NCI-H345 (cell line): ENCODE measurements at places on chromosomes 5 and 9.

DNA sequence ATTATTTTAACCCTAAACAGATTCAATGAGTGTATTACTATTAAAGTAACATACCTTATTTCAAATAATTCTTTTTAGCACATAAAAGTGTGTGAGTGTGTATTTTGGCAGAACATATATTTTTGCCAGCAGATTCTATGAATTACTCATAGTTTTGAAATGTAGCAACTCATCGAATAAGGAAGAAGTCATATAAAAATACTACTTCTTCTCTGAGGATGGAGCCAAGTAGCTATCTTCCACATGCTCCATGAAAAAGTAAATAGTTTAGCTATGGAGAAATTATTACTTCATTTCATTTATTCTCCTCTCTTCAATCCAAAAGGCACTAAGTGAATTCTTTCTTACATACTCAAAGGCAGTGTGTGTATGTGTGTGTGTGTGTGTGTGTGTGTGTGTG, 1090.4 kb upstream of the CDH6 start:
- DNase-seq: no peak

- DNase-seq: peak; percentile 48
Measured at GRCh38 chr5:80569961-80570786, at the start of gene ANKRD34B. ANKRD34B (minus strand) TSS chr5:80570280; CDS start chr5:80560019, 10,261 bp downstream.

GRCh38 chr5:107778647-107779046, 107.9 kb upstream of the EFNA5 start:
- DNase-seq: no peak

DNA sequence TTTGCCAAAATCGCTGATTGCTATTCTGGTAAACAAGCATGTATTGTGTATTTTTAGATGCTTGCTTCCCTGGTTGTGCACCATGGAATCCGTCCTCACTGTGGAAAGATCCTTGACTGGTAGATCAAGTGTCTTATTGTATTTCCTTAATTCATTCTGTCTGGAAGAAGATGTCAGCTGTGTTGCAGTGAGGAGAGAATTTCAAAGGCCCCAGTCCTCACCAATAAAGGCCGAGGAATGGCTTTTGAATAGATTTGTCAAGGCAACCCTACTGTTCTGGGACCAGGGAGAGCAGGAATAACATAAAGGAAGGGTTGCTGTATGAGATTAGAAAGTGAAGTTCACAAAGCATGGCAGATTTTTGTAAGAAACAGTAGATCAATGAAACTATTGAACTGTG, 36.2 kb upstream of the POU5F2 start:
- no peak for DNase-seq

GRCh38 chr5:65663804-65664521, 39.1 kb downstream of the SHLD3 start:
- DNase-seq: no peak

DNA sequence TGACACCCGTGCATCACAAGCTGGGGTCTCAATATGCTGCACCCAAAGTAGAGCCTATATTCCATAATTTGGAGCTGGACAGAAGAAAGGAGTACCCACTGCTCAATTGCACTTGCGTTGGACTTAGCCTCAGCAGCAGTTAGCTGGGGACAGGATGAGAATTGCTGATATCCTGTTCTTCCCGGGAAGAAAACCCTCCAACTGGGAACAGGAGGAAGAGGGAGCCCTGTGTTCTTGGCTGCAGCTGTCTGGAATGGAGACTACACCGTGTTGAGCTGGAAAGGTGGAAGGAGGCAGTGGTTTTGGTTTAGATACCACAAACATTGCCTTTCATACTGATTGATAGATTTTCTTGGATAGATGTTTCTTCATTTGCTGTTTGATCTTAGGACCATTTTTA, 24.6 kb downstream of the CNTLN start:
- DNase-seq: no peak

DNA sequence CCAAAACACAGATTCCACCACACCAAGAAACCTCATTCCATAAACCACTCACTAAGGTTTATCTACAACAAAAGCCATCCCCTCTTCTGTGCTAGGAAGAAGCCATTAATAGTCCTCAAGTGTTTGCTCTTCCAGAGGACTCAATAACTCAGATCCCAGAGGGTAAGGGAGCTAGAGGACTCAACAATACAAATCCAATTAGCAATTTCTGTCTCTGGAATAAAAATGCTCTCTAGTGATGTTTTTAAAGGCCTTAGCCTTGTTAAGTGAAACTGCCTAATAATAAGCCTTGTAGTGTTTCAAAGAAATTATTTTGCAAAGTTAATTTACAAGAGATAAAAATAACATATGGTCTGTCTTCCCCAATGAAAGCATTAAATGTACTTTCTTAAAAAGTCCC, 942.4 kb downstream of the CDH12 start:
- DNase-seq: no peak

DNA sequence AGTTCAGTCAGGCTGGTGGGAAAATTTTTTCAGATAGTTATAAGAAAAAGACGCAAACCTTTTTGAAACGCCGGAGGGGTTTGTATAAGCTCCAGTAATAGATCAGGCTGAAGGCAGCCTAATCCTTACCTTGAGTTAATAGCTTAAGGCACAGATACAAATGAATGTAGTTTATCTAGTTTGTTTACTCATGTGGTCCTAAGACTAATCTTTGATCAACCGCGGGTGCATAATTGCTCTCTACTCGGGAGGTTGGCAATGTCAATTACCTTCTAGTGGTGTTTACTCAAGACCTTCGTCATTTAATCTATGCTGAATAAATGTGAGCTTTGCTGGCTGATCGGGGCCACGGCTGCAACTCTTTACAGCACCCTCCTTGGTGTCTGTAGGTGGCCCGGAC, 665 bp upstream of the INSL4 start:
- peak; percentile 9 for DNase-seq

DNA sequence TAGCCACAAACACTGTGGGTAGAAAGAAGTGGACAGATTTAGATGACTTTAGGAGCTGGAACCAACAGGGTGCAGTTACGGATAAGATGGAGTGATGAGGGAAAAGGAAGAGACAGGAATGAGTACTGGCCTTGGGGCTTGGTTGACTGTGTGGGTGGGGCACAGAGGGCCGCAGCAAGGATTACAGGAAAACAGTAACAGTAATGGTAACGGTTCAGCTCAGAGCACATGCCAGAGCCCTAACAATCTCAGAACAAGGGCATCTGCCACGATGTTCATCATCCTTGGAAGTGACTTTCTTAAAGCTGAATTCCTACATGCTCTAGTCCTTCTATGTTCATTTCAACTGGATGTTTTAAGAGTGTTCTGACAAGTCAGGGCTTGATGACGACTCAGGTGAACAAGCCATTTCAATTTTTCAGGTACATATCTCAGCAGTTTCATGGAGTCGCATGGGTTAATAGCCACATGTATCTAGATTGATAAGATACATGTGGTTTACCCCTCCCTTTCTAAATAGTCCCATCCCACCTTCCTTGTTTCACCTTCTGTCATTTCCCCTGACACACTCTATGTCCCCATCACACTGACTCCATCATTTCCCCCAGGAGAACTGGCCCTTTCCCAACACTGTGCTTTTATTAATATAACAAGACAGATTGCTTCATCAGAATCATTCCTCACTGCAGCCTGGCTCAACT, 65.0 kb downstream of the CEMIP2 start:
- DNase-seq: no peak

- DNase-seq: peak; percentile 32
Measured at GRCh38 chr9:83449983-83450382, 88.2 kb downstream of the FRMD3 start.

DNA sequence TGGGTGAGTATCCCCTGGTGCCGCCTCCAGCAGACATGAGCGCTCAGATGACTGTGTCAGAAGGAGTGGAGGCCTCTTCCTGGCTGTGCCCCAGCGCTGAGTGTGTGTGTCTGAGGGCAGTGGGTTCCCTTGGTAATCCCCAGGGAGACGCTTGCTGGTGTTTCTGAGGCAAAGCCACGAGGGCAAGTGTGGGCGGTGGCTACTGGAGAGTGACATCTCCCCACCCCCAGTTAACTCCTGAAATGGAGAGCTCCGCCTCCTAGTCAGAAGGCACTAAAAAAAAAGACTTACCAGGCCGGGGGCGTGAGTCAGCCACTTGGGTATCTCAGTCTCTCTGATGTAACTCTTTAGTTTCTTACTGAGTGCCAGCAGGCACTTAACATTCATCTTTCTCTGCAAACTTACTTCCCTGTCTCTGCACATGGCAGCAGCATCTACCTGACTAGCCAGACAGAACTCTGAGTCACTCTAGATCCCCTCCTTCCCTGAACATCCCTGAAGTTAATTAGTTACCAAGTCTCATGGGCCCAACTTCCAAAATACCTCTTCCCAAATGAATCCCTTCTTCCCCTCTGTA, 19.3 kb downstream of the ORM2 start:
- no peak for DNase-seq

- DNase-seq: no peak
Measured at GRCh38 chr5:132234684-132235062, 7.0 kb upstream of the P4HA2 start.

DNA sequence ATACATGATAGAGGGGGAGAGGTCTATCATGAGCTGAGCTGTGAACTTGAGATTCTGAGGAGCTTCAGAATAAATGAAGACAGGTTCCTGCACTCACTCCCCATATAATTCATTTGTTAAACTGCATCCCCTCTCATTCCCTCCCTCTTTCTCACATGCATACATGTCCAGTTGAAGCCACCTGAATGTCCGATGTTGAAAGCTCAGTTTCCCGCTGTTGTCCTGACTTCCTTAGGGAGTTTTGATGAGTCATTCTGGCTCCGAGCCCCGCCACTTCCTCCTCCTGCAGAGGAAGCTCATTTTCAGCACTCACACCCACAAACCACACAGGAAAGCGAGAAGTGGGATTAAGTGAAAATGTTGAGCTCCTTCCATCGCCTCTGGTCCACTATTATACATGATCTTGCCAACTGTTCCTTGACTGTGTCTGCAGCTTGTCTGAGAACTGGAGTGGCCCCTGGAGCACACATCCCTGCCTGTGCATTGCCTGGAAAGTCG, 121.2 kb downstream of the CEMIP2 start:
- no peak for DNase-seq

GRCh38 chr5:179008667-179009066, 13.5 kb upstream of the GRM6 start:
- DNase-seq: no peak

GRCh38 chr5:102547141-102548035, 48.6 kb upstream of the SLCO6A1 start:
- no peak for DNase-seq

- no peak for DNase-seq
Measured at GRCh38 chr5:112776301-112776856, 38.7 kb downstream of the APC start.

DNA sequence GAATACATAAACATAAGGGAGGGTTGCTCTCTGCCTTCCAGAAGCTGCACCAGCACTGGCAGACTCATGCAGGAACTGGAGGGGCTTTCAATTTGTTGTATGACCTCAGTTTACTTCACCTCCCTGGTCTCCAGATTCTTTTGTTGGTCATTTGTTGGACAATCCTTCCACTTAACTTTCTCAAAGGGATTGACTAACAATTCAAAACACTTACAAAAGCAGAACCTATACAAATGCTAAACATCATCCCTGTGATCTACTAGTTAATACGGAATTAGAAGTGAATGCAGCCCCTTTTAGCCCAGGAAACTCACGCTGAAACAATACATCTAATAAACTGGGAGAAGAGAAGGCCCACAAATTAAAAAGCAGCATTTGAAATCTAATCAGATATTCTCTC, 404.6 kb upstream of the BRINP1 start:
- DNase-seq: no peak

DNA sequence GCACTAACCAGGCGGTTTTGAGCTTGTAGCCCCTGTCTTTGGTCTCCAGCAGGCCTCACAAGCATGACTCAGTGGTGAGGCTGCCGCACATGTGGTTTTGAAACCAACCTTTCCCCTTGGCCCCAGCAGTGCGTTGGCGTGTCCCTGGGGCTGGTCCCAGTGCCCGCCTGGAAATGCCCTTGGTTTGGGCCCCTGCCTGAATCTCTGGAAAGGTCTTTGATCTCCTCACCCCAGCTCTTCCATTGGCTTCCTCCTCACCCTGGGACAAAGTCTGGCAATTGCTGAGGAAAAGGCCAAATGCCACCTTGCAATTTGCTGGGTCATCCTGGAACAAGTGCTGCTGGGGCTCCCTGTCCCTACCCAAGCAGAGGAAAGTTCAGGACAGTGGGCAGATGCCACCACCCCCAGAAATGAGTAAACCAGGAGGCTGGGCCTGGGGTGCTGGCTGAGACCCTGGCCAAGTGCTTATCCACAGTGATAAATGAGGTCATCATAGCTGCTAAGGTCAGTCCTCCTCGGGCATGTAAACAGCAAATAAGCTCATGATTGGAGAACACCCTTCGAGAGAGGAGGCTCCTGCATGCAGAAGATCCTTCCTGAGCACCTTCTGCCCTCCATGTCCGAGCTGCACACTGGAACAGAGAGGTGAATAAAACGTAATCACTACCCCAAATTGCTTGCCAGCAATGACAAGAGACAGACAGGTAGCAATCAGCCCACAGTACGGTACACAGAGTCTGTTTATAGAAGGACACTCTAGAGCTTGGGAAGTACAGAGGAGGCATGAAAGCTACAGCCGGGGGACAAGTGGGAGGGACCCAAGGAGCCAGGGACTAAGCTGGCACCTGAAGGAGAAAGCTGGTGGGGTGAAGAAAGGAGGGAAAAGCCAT, 98.9 kb upstream of the CPEB4 start:
- no peak for DNase-seq

DNA sequence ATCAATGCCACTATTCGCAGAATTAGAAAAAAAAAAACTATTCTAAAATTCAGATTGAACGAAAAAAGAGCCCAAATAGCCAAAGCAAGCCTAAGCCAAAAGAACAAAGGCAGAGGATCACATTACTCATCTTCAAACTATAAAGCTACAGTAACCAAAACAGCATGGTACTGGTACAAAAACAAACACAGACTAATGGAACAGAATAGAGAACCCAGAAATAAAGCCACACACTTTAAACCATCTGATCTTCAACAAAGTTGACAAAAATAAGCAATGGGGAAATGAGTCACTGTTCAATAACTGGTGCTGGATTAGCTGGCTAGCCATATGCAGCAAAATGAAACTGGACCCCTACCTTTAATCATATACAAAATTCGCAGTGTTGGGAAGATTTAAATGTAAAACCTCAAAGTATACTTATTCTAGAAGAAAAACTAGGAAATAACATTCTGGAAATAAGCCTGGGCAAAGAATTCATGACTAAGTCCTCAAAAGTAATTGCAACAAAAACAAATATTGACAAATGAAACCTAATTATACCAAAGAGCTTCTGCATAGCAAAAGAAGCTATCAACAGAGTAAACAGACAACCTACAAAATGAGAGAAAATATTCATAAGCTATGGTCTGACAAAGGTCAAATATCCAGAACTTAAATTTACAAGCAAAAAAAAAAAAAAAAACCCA, 153.7 kb downstream of the NDUFS4 start:
- DNase-seq: no peak
